ENCODE measurements at places on chromosomes 7 and 10. TPM values are rescaled to one million over a fixed set of nuclear protein-coding genes. Genes with fewer than 3 reads are reported as not detected.

- H3K4me1 ChIP-seq, result peaks cover 18% of the 10 kb centered on the region
- H3K27me3 ChIP-seq, result no peaks in the 10 kb centered on the region
- peak overlapping the region; percentile 94 for H3K4me3 ChIP-seq
- H3K27ac ChIP-seq, result peak overlapping the region; percentile 62
Observed at GRCh38 chr7:99497766-99498545, 2.1 kb downstream of the ZNF394 start.

Gene NUTM2E
- 0.37 TPM for total RNA-seq

Gene FXYD4
- total RNA-seq, result not detected

DNA sequence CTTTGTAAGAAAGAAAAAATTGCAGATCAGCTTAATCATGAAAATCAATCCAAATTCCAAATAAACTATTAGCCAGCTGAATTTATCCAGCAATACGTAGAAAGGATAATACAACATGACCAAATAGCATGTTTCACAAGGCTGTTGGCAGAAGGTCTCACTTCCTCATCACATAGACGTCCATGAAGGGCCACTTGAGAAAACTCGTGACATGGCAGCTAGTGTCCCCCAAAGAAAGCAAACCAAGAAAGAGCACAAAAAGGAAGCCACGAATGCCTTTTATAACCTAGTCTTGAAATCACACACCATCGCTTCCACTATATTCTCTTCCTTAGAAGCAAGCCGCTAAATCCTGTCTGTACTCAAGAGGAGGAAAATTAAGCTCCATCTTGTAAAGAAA lies 105.6 kb upstream of the NRBF2 start:
- H3K4me1 ChIP-seq, result no peaks in the 10 kb centered on the region
- H3K27ac ChIP-seq, result no peak overlapping the region
- no peaks in the 10 kb centered on the region for H3K36me3 ChIP-seq
- H3K4me3 ChIP-seq, result no peak overlapping the region
- H3K27me3 ChIP-seq, result peaks cover 14% of the 10 kb centered on the region

Gene IQUB
- total RNA-seq, result not detected

Gene RSPH10B2
- total RNA-seq, result 0.14 TPM

DNA sequence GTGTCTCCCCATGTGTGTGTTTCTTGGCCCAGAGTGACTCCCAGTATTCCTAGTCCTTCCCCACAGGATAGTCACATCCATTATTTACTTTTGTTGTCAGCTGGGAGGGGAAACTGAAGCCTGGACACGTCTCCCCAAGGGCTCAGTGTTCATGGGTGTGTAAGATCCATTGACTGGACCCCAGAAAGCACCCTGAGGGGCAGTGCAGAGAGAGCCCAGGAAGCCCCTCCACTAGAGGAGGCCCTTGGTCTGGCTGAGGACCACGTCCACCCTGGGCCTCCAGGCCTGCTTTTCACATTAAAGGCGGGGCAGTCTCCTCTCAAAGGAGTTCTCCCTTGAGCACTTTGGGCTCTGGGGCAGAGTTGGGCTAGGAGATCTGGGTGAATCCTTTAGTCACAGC lies 21.3 kb downstream of the ZNF783 start:
- H3K36me3 ChIP-seq, result peaks cover 8% of the 10 kb centered on the region
- peak; percentile 22 for DNase-seq
- H3K27me3 ChIP-seq, result peaks cover 4% of the 10 kb centered on the region
- H3K4me3 ChIP-seq, result no peak overlapping the region
- no peak overlapping the region for H3K27ac ChIP-seq
- H3K4me1 ChIP-seq, result peaks cover 31% of the 10 kb centered on the region

DNA sequence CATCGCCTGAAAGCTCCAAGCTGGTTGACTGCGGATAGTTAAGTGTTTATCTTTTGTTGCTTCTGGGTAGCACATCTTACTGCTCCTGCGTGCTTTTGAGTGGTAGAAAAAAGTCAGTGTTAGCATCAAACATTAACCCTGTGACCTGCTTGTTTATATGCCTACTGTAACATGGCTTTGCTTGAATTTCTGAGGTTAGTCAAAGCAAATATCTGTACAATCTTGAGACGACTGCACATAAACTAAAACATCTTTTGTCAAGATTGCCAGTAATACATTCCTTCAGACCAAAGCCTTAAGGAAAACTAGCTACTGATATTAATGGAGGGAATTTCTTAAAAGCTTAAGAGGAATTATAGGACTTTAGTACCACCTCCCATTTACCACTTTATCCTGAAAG lies 163.7 kb downstream of the BAMBI start:
- H3K36me3 ChIP-seq, result no peaks in the 10 kb centered on the region
- no peak for DNase-seq
- H3K4me1 ChIP-seq, result no peaks in the 10 kb centered on the region
- H3K27me3 ChIP-seq, result peaks cover 8% of the 10 kb centered on the region
- no peak overlapping the region for H3K27ac ChIP-seq

DNA sequence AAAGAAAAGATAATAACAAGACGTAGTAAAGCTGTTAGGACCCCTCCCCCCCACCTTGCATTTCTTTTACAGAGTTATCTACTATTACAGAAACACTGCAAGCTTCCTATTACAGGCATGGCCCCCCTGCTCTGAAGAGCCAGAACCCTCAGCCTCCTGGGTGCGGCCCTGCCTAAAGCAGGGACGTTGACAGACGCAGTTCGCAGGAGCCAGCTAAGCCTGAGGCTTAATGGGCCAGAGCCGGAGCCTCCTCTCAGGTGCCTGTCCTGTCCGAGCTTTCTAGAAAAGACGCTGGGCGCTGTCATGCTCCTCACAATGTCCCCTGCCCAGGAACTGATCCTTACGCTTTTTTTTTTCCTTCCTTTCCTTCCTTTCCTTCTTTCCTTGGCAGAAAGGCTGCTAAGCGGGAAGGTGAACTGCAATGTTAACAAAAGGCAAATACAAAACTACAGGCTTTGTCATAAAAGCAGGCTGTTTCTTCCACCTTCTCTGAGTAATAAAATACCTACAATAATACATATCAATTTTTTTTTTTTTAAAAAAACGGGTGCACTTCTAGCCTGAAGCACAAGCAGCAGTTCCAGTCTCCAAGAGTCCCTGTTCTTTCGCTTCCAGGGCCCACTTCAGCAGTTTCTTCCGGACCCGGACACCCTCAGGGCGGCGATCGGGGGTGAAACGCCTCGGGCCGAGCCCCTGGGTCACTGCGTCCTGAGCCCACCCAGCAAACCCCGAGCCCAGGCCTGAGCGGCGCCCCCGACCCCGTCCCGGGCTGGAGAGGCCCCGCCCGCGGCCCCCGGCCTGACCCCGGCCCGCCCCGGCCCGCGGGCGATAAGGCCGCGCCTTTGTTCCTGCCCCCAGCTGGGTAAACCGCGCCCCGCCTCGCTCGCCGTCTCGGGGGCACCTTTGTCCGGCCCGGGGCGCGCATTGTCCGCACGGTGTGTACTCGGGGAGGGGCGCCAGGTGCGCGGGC lies 11.2 kb downstream of the MNX1 start:
- no peak for DNase-seq
- H3K4me1 ChIP-seq, result peaks cover 14% of the 10 kb centered on the region
- H3K36me3 ChIP-seq, result no peaks in the 10 kb centered on the region
- H3K27ac ChIP-seq, result no peak overlapping the region
- H3K4me3 ChIP-seq, result peak overlapping the region; percentile 45

Gene PPP1R17
- not detected for total RNA-seq

Gene CYP51A1
- total RNA-seq, result 29.1 TPM

Gene UCN3
- total RNA-seq, result not detected

Gene TAS2R5
- total RNA-seq, result 1.7 TPM

- no peaks in the 10 kb centered on the region for H3K4me1 ChIP-seq
- no peaks in the 10 kb centered on the region for H3K27me3 ChIP-seq
- no peak overlapping the region for H3K4me3 ChIP-seq
- H3K36me3 ChIP-seq, result no peaks in the 10 kb centered on the region
Observed at GRCh38 chr7:74519395-74519794, 65.7 kb downstream of the GTF2IRD1 start.

Gene PTF1A
- total RNA-seq, result not detected

Gene MIOS
- 42.1 TPM for total RNA-seq

GRCh38 chr7:42227021-42227420 lies 10.0 kb downstream of the GLI3 start:
- no peak overlapping the region for H3K4me3 ChIP-seq
- no peak for DNase-seq

DNA sequence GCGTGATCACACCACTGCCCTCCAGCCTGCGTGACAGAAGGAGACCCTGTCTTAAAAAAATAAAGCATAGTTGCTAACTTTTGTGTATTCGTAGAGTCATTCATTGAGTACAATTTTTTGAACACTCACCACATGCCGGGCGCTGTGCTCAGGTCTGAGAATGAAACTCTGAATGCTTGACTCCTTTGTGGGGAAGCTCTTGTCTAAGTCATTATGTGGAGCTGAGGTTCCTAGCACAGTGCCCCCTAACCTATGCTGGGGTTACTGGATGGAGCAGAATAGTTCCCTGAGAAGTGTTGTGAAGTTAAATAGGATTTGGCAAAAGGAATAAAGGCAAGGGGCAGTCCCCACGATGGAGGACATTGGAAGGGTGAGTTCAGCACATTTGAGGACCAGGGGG lies 123.3 kb downstream of the CELF2 start:
- no peaks in the 10 kb centered on the region for H3K27me3 ChIP-seq
- peak overlapping the region; percentile 65 for H3K4me3 ChIP-seq
- no peak for DNase-seq
- H3K27ac ChIP-seq, result peak overlapping the region; percentile 91
- peaks cover 1% of the 10 kb centered on the region for H3K36me3 ChIP-seq

DNA sequence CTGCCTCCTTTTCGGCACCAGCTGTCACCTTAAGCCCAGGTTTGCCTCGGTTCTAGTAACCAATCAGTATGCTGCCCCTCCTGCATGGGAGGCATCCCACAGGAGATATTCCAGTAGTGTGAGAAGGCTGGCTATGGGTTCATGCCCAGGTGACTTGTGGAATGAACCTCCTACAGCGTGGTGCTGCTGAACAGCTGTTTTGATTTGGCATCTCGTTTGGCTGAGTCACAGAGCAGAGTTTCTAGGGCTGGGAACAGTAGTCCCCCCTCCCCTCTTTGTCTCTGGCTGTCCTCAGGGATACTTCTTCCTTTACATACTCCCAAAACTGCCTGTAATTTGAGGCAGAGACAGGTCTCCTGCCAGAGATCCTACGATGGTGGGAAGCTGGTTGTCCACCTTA lies 16.1 kb downstream of the R3HCC1L start:
- H3K36me3 ChIP-seq, result peaks cover 51% of the 10 kb centered on the region
- no peaks in the 10 kb centered on the region for H3K27me3 ChIP-seq
- H3K27ac ChIP-seq, result no peak overlapping the region
- H3K4me1 ChIP-seq, result peaks cover 6% of the 10 kb centered on the region
- DNase-seq, result no peak

Gene EPO
- 0.22 TPM for total RNA-seq

DNA sequence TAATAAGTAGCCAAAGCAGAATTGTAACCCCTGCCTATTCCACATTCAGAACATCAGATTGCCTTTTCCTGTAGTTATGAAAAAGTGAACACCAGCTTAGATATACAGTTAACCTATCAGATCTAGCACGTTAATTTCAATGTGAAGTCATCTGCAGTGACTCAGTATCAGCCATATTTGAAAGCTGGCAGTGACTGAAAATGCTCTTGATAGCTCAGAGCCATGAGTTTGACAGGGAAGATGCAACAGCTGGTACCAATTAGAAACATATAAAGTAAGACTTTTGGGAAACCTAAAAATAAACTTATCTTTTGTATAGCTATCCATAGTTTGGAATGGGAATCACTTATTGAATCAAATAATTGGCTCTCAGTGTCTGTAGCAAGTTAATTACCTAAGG lies 284.1 kb upstream of the NPSR1 start:
- H3K4me1 ChIP-seq, result no peaks in the 10 kb centered on the region
- no peaks in the 10 kb centered on the region for H3K36me3 ChIP-seq
- H3K27ac ChIP-seq, result no peak overlapping the region
- no peak overlapping the region for H3K4me3 ChIP-seq

DNA sequence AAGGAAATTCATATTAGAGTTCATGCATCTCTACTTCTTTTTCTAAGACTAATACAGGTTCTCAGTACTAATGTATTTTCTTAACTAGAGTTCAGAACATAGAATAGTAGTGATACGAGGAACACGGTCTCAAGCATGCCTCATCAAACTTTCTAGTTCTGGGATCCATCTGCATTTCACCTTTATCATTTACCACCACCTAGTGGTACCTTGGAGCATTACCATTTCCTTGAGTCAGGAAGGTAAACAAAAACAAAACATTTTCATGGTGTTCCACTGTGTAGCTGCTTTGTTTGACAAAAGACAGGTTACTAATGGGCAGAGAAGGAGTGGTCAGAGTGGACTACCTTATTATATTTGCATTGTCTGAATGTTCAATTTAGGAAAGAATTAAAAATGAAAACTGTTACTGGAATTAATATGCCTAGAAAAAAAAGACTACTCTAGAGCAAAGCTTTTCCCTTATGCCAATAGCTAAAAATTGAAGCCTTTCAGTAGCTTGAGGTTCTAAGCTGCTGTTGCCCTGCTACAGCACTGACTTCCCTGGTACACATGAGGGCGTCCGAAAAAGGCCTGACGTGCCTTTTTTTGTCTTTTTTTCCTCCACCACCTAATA lies 44.5 kb downstream of the STARD3NL start:
- peaks cover 34% of the 10 kb centered on the region for H3K4me1 ChIP-seq
- DNase-seq, result no peak
- no peak overlapping the region for H3K4me3 ChIP-seq
- H3K27ac ChIP-seq, result no peak overlapping the region

DNA sequence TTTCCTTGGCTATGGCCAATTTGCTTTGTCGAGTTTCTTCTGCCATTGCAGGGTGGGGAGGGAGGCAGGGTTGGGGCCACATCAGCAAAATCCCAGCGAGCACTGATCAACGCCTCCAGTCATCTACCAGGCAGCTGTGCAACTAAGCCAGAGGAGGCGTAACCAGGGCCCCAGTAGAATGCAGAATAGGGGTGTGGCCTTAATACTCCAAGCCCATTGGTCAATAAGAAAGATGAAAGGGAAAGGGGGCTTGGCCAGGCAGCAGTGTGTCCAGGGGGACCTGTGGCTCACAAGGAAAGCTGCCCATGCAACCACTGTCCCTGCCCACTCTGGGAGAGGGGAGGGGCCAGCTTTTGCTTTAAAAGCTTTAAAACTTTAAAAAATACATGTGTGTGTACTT lies 21.5 kb upstream of the GGCT start:
- peaks cover 2% of the 10 kb centered on the region for H3K36me3 ChIP-seq
- no peak overlapping the region for H3K27ac ChIP-seq
- no peak for DNase-seq
- no peaks in the 10 kb centered on the region for H3K27me3 ChIP-seq
- H3K4me1 ChIP-seq, result peaks cover 3% of the 10 kb centered on the region
- no peak overlapping the region for H3K4me3 ChIP-seq

Gene IRF5
- 7.7 TPM for total RNA-seq

DNA sequence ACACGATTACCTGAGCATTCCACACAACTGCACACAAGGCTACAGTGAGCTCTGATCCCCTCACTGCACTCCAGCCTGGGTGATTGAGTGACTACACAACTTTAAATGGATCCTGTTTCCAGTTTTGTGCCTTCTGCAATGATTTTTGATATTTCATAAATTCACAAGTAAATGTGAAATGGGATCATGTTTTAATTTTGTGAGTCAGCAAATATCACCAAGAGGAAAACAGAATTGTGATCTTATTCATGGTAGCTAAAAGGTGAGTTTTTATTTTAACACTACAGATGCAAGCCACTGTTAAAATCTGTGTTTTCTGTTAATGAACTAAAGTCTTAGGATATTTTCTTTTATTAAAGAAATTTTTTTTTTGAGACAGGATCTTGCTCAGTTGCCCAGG lies 11.4 kb downstream of the ICA1 start:
- H3K36me3 ChIP-seq, result no peaks in the 10 kb centered on the region
- H3K27ac ChIP-seq, result no peak overlapping the region
- no peak for DNase-seq
- H3K4me1 ChIP-seq, result no peaks in the 10 kb centered on the region
- H3K27me3 ChIP-seq, result peaks cover 16% of the 10 kb centered on the region
- H3K4me3 ChIP-seq, result no peak overlapping the region

Measured in activated naive CD8-positive, alpha-beta T cell treated with anti-CD3 and anti-CD28 coated beads, Interleukin-2, amount 10 ng/mL, durations not matched to agents 7 days and 5 days (primary cell).